Cerebellar nuclear complex (tissue), 1 donor: ENCODE measurements at places on chromosomes 11 and 22.

- no peak for DNase-seq
Measured at GRCh38 chr11:12402691-12403120, 25.3 kb downstream of the PARVA start.

GRCh38 chr11:94834911-94835593 is 66.9 kb downstream of the AMOTL1 start:
- DNase-seq: no peak

- DNase-seq: no peak
Measured at GRCh38 chr11:131278472-131278871, 91.9 kb upstream of the NTM start.

GRCh38 chr11:117519590-117519989 is 191.9 kb downstream of the CEP164 start:
- DNase-seq: no peak

DNA sequence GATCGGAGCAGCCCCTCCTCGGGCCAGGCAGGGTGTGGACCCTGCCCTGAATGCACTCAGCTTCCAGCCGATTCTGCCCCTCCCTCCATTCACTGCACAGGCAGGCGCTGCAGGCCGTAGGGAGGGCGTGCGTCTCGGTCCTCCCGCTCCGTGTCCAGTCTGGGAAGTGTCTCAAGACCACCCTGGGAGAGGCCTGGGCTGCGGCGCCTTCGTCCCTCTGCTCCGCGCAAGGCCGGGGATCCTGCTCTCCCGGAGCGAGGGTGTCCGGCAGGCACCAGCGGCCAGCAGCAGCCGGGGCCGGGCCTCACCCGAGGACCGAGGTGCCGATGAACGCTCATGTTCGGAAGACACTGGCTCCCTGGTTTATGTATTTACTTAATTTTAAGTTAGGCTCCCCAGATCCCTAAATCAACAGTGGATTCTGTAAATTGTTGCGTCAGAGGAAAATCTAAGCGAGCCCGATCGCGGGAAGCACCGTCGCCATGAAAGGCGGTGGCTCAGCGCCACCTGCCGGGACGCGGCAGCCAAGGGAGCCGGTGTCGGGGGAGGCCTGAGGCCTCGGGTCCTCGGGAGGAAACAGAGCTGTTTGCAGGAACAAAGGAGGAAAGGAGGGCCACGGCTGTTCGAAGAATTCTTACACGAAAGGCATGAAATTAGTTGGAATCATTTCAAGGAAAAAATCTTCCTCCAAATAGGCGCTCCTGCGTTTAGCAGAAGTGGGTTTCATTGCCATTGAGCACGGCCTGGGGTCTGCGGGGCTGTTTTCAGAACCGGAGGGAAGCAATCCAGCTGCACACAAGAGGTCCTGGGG is 195.3 kb downstream of the BRD1 start:
- DNase-seq: no peak

DNA sequence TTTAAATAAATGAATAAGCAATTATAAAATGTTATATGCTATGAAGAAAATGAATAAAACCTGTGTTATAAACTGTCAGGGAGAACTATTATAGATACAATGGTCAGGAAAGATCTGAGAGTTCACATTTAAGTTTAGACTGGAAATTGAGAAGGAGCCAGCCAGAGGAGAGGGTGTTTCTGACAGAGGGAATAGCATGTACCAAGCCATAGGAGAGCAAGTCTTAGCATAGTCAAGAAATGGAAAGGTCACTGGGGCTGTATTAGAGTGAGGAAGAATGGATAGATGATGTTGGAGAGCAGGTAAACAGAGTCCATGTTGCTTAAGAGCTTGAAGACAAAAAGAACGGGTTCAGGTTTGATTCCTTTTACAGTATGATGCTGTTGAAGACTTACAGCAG is 87.4 kb downstream of the FAM83F start:
- DNase-seq: no peak

DNA sequence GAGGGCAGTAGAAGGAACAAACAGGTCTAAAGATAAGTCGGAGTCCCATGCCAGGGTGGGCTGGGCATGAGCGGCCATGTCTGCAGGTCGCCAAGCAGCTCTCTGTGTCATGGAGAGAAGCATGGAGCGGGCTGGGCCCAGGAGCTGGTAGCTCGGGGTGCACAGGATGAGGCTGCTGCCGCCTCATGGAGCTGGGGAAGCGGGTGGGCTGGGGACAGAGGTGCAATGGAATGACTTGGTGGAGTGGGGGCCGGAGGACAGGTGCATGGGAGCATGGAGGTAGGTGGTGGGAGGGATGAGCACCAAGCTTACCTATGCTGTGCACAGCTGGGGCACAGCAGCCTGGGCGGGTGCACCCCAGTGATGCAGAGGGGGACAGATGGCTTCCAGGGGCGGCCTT is 3.6 kb downstream of the NRXN2 start:
- DNase-seq: no peak

GRCh38 chr11:67367761-67368227 is 5.6 kb downstream of the CLCF1 start:
- DNase-seq: no peak

GRCh38 chr11:106668147-106668546 is 350.1 kb downstream of the GUCY1A2 start:
- DNase-seq: no peak

- peak; percentile 58 for DNase-seq
Measured at GRCh38 chr11:13772223-13773046, 104.0 kb downstream of the FAR1 start.

- DNase-seq: no peak
Measured at GRCh38 chr22:46773076-46773475, 10.6 kb downstream of the TBC1D22A start.

- no peak for DNase-seq
Measured at GRCh38 chr22:26394777-26395176, 34.3 kb upstream of the ASPHD2 start.

DNA sequence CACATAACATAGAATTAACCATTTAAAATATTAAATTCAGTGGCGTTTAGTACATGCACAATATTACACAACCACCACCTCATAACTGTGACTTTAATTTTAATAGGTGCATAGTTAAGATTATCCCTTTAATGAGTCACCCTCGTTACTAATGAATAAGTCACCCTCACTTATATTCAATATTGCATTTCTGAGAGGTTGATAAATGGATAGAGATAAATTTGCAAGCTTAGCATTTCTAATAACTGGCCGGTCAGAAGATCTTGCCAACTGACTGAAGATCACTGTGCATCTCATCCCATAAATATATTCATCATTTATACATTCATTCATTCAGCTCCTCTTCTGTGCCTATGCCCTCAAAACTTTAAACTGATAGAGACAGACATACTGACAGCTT is 243.7 kb downstream of the TTC28 start:
- no peak for DNase-seq

DNA sequence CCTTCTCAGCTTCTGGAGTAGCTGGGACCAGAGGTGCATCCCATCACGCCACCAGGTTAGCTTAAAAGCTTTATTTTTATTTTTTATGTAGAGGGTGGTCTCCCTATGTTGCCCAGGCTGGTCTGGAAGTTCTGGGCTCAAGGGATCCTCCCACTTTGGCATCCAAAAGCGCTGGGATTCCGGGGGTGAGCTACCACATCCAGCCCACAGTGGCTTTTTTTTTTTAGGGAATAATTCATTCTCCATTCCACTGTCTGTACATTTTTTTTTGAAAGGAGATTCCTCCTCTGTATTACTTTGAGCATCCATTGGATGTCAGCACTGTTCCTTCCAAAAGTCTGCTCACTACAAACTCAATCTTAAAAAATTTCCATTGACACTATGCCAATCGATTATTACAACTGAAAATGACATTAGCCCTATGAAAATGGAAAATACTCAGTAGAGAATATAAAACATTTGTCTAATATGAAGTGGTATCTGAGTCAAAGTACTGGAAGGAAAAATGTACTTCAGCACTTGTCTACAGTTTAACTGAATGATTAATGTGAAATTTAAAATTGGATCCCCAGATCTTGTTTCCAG is 1.3 kb upstream of the LPXN start:
- no peak for DNase-seq

GRCh38 chr11:67167091-67167490 is 48.0 kb downstream of the KDM2A start:
- no peak for DNase-seq

GRCh38 chr22:47168900-47169800 is 406.7 kb downstream of the TBC1D22A start:
- DNase-seq: no peak

DNA sequence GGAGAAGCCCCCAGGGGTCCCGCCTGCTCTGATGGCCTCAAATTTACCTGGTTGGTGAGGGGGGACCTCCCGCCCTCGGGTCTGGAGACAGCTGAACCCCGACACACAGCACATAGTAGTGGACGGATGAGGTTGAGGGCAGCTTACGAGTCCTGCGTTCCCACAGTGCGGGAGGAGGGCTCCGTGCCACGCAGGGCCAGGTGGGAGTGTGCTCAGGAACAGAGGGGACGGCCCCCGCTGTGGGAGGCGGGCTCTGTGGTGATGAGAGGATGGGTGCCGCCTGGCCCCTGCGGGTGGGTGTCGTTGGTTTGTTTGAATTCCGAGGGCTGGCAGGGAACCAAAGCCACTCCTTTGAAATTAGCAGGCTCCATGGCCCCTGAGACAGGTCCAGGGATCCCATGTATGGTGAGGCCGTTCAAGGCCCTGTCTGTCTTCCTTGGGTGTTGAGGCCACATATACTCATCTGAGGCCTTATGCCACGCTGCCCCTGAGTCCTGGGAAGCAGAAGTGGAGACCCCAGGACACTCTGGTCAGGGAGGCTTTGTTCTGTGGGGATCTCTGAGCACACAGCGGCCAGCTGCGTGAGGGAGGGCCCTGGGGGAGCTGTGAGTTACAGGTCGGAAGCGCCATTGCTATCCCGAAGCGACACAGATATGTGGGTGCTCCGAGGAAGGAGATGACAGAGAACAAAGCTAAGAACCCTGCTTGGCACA is 21.9 kb downstream of the NADSYN1 start:
- DNase-seq: no peak

DNA sequence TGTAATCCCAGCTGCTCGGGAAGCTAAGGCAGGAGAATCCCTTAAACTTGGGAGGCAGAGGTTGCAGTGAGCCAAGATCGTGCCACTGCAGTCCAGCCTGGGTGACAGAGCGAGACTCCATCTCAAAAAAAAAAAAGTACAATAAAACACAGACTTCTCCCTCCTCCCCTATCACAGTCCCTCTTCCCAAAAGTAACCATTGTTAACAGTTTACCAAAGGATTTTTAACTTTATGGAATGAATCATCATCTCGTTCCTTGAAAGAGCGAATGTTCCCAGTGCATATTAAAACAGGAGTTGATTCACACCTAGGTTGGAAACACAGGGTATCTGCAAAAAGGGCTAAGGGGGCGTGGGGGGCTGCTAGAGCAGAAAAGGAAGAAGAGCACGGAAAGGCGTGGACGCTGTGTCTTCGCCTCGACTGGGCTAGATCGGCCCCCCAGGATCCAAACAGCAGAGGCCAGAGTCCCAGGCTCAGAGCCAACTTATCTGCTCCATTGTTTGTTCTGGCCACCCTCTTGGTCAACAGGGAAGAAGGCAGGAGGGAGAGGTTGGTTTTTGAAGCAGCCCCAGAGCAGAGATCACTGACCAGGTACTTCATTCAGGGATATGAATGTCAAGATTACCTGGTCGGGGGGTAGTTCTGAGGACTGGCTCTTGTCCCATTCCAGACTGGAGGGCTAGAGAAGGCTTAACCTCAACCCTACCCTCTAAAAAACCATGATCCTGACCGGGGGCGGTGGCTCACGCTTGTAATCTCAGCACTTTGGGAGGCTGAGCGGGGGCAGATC is 2.1 kb upstream of the AHNAK start:
- DNase-seq: no peak

DNA sequence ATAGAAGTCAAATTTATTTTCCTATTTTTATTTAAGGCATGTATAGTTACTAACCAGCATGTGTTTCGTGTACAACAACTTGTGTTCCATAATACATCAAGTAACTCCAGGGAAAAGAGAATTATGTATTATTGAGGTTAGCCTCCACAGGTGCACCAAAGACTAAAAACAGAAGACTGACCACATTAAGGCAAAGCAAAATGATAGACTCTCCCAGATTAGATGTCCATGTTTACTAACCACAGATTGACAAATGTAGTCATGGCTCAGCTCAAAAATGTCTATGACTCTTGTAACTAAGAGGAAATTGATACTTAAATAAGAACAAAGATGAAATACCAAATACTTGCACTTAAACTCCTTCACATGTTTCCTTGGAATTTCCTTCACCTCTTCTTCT is 238.5 kb downstream of the METTL15 start:
- DNase-seq: no peak

GRCh38 chr11:45771193-45771565 is 33.8 kb upstream of the SLC35C1 start:
- no peak for DNase-seq

GRCh38 chr11:111814106-111814505 is 47.9 kb upstream of the PPP2R1B start:
- DNase-seq: no peak

DNA sequence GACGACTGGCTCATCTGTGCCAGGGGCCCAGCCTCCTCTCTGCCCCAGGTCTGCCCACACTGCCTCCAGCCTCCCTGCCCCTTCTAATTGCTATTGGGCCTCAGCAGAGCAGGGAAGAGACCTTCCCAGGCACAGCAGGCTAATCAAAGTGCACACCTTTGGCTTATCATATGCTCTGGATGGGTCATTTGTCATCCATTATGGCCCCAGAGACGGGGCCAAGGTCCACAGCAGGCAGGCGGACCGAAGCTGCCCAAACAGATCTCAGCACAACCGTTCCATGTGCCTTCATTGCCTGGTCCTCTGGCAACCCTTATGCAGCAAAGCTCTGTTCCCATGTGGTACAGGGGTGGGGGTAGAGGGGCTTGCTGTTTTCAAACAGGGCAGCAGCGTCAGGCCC is 66.6 kb downstream of the TP53I11 start:
- DNase-seq: no peak

GRCh38 chr11:216081-216974 is 8.8 kb downstream of the RIC8A start:
- no peak for DNase-seq

GRCh38 chr11:74449369-74449931 is 17.9 kb downstream of the KCNE3 start:
- DNase-seq: peak; percentile 2

DNA sequence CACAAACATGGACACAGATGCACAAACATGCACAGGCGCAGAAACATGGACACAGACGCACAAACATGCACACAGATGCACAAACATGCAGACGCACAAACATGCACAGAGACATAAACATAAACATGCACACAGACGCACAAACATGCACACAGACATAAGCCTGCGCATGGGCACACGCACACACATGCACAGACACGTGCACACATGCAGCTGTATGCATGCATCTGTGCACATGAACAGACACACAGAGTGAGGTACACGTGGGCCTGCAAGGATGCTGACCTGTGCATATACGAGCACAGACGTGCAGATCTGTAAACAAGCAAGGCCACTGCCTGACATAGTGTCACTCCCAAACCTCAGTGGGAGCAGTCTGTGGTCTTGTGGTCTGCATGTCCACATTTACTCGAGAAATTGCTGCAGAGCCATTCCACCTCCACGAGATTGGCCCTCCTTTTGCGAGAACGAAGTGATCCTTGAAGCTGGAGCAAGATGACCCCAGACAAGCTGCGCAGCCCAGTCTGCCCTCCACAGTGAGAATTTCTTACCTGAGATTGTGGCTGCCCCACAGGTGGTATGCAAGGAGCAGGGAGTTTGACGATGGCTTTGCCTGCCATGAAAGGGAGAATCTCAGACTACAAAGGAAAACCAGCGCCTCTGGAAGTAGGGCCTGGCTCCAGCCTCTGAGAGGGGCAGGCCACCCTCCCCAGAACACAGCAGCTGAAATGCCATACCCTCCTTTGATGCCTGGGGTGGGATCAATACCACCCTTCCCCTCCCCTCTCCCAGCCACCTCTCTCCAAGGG is 299.9 kb downstream of the BRD1 start:
- no peak for DNase-seq
